ENCODE measurements at places on chromosomes 5 and 9.

DNA sequence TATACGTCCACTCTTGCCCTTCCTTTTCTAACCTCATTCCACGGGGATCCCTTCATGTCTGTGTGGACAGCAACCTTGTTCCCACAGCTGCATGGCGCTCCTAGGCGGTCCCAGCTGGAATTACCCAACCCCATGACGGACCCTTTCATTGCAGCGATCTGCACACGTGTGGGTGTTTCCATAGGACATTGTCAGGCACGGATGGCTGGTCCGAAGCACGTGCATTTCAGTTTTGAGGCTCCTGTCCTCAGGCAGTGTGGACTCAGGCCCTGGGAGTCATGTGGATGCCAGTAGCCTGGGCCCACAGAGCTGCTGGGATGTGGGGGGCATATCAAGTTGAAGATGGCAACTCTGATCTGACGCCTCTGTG lies 15.0 kb downstream of the CARD19 start:
- DNase-seq = no peak

DNA sequence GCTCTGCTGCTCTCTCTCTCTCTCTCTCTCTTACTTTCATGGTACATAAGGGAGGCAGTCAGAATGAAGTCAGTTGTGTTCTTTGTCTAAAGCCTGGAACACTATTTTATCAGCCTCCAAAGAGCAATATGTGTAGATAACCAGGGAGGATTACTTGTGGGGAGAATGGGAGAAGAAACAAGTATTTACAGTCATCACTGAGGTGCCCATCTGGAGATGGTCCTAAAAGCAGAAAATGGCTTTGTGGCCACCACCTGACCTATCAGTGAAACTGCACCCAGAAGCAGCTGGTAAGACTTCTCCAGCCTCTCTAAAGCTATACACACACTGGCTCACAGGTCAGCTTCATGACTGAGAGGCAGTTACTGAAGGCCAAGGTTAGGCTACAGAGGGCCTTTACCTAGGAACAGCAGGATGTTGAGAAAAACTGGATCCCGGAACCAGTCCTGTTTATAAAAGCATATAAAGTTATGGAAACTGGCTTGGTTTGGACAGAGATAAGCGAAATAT lies 75.1 kb downstream of the MRPS27 start:
- DNase-seq = no peak

DNA sequence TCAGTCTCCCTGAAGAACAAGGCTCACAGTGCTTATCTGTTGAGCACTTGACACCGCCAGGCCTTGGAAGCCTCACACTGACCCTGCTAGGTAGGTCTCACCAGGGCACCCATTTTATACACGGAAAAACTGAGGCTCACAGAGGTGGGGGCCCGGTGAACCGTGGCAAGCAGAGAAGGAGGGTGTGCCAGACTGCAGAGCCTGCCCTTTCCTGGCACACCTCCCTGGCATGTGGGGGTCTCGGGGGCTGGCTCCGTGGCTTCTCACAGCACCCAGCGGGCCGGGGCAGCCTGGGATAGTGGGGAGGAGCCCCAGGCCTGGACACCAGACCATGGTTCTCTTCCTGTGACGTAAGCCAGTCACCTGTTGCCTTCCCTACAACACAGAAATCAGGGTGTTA lies 53.7 kb upstream of the IER5L start:
- DNase-seq = no peak

DNA sequence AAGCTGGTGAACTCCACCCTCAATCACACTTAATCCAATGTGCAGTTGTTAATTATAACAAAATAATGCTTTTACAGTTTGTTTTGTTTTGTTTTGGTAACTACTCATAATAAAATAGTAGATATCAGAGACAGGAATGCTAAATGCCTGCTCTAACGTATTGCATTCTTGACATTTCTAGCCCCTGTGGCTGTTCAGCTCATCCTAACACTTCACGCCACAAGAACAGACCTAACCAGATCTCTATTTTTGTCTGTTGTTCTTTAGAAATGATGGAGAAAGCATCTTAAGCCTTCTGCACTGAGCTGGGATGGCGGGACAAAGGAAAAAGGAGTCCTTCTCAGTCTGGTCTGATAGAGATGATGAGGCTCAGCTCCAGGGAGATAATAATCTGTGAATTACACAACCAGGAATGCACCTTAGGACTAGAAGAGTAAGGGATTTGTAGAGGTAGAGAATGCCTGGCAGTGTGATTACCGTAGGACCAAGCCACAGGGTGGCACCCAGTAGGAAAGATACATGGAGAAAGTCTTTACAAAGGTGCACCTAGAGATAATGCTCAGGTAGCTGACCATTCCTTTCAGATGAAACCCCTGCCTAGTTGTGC lies 628.8 kb downstream of the PDE4D start:
- no peak for DNase-seq

DNA sequence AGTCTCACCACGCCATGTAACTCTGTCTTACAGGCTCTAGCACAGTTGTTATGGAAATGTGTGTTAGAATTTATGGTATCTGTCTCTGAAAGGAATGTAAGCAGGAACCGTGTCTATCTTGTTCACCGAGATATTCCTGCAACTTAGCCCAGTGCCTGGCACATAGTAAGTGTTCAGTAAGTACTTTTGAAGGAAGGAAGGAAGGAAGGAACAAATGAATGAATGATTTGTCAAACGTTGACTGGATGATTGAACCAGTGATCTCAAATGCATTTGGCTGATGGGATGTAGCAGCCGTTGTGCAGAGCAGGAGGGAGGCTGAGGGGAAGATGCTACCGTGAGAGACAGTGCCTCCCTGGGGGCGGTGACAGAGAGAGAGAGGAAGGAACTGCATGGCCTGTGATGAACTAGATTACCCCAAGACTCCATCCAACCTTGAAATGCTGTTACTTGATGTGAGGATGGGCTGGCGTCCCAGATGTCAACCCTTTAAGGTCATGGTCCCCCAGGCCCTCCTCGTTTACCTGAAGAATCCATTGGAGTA lies 47.5 kb upstream of the PPARGC1B start:
- no peak for DNase-seq

DNA sequence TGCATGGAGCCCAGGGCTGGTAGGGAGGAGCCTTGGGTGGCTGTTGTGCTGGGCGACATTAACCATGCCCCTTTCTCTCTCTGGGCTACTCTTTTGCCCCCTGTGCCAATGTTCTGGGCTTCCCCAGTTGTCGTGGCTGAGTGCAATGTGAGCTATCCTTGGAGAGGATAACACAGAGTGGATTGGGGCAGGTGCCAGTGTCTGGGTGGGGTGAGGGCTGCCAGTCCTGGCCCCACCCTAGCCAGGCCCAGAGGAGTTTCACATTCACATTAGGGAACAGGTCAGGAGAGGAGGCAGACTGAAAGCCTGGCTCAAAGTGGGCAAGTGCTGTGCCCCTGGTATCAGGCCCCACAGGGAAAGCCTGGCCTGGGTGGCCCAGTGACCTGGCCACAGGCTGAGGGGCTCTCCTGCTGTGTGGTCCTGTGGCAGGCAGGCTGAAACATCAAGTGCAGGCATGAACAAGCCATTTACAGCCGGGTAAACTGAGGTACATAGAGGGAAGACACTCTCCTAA lies 7.5 kb upstream of the NDST1 start:
- DNase-seq = no peak

- DNase-seq = no peak
These were observed 3.7 kb downstream of the MCTP1 start for GRCh38 chr5:95281226-95281625.

DNA sequence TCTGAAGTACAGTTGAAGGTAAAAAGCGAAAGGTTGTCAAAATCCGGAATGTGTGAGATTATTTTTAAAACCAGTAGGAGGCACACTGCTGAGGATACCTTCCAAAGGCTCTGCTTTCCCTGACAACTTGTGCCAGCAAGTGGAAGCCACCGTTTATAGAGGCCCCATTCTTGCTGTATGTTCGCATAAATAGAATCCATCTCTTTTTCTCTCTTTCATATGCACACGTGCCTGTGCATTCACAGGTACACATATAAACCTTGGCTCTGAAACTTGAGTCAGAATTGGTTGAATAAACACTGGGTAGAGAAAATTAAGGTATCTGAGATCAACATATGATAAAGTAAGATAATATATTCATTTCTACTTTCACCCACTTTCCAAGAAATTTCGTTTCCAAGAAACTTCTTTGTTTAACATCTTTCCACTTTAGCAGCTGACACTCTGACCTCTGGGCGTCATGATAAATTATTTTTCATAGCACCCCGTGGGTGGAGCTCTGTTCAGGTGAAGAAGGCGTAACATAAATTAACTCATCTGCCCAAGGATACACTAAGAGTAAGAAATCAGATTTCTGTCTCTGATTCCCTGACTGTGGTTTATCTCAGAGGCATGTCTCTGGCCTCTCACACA lies 63.7 kb upstream of the RICTOR start:
- DNase-seq = no peak

GRCh38 chr5:178306430-178307225 lies 74.0 kb upstream of the PHYKPL start:
- no peak for DNase-seq

DNA sequence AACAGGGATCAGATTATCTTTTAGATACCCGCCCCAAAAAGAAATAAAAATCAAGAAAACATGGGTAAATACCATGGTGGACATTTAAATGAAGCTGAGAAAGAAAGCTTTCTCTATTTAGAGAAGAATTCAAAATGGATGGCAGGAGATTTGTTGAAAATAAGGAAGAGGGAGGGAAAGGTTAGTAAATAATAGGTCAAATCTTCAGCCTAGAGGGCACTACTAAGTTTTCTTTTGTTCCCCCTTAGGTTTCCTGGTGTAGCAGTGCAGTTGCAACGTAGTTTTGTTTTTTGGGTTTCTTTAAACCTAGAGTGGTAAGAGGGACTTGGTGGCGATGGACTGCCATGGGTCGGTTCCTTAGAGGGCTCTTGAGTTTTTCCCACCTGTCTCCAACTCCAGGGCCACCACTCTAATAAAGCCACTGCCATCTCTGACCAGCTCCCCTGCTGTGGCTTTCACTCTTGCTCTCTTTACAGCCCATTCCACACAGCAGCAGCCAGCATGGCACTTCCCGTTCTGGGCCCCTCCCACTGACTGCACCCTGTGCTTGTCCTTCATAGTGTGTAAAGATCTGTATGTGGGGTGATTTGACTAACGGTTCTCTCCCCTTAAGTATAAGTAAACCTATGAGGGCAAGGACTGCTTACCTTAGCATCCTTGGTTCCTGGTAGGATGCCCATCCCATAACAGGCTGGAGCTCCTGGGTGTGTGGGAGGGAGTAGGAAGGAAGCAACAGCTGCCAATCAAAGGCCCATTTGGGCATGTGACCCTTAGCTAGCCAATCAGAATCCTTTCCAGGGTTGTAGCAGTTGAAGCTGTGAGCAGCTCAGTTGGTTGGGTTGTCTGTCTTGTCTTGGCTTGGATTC lies 118.3 kb downstream of the SLC1A3 start:
- peak; percentile 55 for DNase-seq

DNA sequence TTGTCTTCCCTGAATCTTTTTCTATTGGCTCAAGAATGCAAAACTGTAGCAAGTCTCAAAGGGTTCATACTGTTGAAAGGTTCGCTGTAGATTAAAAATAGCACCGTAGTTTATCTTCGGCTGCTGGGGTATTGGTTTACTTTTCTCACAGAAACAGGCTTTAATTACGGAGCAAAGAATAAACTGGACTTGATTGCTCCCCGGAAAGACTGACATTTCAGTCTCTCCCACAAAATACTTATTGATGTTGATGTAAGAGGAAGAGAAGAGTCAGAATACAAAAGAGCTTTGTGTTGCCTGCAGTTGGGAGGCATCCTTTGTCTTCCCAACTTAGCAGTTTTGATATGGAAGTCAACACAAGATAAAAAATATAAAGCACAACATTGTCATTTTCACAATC lies 183.9 kb upstream of the DMAC1 start:
- no peak for DNase-seq

DNA sequence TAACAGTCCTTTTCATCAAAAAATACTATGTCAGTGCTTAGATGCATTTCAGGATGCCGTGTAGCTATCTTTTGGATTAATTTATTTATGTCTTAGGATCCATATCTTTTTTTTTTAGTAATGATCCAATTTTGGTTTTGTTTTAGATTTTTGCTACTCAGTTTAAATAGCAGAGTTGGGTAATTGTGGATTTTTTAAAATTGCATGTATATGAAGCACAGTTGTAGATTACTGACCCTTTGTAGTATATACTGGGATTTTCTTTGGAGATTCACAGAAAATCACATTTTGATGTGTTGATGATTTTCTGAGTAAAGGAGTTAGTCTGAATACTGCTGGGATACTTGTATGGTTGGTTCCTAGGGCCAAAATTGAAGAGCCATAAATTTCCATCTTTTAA lies 111.8 kb downstream of the NIPBL start:
- DNase-seq = no peak

- DNase-seq = no peak
These were observed 216.3 kb downstream of the TMEM232 start for GRCh38 chr5:110510146-110510545.

- no peak for DNase-seq
These were observed 19.7 kb upstream of the ADAMTS19 start for GRCh38 chr5:129440424-129440823.

- no peak for DNase-seq
These were observed 119.9 kb downstream of the CEMIP2 start for GRCh38 chr9:71648453-71648852.

- no peak for DNase-seq
These were observed 217.7 kb upstream of the TBCA start for GRCh38 chr5:77993855-77994318.

DNA sequence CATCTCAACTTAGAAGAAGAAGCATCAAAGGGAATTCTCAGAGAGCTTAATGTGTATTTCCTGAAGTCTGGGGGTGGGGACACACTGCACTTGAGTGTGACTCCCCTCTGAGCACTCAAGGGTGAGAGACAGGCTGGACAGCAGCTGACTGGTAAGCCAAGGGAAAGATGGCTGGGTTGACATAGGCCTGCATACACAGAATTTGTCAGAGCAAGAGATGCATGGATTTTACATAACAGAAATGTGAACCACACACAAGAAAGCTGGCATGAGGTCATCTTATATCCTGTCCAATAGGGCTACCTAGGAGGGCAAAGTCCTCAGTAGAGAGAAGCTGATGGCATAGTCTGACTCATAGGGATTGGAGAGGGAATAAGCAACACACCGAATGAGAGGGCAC lies 114.3 kb upstream of the EPB41L4A start:
- no peak for DNase-seq

DNA sequence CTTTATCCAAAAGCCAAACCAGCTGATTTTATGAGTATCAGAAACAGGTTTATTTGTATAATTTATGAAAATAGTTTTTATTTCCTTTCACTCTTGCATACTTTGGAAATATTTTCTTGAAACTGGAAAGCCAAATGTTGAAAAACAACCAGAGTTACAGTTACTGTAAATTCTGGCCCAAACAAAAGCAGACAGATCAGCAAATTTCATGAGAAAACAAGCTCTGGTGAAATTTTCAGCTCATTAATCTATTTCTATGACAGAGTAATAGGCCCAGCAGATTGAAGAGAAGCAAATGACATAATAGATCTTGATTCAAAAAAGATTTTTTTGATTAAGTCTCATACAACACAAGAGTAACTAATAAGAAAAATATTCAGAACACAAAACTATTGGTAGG lies 182.7 kb downstream of the ENC1 start:
- no peak for DNase-seq

- no peak for DNase-seq
These were observed 21.8 kb downstream of the WHRN start for GRCh38 chr9:114483499-114483898.

DNA sequence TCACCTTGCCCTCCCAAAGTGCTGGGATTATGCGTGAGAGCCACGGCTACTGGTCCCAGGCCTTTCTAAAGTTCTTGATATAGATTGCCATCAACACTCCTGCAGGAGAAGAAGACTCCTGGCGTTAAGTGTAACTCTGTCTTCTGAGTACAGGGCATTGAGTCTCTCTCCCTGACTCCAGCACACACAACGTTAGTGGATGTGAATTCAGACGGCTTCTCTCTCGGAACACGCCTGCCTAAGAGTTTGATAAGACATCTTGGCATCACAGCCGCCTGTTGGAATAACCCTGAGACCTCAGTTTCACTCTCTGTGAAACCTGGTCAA lies 27.5 kb upstream of the PPARGC1B start:
- no peak for DNase-seq
